ENCODE measurements at places on chromosomes 2 and 18.

GRCh38 chr2:12708508-12709206 lies 8.1 kb upstream of the TRIB2 start:
- no peak for DNase-seq

GRCh38 chr2:24740142-24740541 lies 53.0 kb downstream of the PTRHD1 start:
- no peak for DNase-seq

DNA sequence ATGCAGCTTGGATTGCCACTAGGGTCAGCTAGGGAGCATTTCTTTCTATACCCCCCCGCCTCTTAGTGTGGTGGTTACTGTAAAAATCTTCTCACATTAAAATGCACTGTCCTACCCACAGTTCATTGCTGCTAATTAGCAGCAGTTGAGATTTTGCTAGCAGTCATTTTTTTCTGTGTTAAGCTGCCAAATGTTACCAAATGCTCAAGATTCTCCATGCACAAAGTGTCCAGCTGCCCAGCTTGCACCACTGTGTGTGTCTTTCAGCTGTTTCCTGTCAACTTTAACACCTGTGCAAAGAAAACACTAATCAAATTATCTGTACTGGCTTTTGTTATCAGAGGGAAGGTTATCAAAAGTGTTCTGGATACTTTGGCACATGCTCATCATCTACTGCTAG lies 679.3 kb downstream of the NR4A2 start:
- no peak for DNase-seq

GRCh38 chr18:10419420-10420103 lies 34.9 kb upstream of the APCDD1 start:
- no peak for DNase-seq

DNA sequence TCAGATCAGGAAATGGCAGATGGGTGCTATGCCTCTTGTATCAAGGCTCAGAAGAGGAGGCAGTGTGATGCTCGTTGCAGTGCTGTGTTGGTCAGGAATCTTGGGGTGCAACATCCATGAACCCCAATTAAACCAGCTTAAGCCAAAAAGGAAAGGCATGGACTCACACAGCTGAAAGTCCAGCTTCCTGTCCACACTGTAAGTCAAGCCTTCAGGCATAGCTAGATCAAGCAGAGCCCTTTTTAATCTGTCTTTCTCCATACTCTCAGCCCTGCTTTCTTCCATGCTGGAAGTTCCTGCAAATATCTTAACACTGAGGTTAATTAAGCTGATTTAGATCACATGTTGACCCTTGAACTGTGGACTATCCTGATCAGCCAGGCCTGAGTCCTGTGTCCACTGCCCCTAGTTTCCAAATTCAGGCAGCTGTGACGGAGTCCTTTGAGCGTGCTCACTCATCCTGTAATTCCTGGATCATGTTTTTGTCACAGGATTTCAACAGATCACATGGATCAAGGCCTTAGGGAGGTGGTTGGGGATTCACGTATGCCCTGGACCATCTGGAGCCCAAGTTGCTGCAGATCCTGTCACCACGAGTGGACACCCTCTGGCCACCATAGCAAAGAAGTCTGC lies 4.5 kb upstream of the C2orf74 start:
- DNase-seq: no peak

DNA sequence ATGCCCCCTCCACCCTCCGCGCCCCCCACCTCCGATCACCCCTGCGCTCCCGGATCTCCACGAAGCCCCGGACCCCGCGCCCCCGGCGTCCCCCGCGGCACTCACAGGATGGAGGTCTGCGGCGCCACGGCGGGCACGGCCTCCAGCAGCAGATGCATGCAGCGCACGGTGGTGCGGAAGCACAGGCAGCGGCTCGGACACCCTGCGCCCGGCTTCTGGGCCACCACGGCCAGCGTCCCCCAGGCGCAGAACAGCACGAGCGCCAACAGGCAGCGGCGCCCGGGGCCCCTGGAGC lies 217 bp downstream of the PXDN start:
- no peak for DNase-seq

DNA sequence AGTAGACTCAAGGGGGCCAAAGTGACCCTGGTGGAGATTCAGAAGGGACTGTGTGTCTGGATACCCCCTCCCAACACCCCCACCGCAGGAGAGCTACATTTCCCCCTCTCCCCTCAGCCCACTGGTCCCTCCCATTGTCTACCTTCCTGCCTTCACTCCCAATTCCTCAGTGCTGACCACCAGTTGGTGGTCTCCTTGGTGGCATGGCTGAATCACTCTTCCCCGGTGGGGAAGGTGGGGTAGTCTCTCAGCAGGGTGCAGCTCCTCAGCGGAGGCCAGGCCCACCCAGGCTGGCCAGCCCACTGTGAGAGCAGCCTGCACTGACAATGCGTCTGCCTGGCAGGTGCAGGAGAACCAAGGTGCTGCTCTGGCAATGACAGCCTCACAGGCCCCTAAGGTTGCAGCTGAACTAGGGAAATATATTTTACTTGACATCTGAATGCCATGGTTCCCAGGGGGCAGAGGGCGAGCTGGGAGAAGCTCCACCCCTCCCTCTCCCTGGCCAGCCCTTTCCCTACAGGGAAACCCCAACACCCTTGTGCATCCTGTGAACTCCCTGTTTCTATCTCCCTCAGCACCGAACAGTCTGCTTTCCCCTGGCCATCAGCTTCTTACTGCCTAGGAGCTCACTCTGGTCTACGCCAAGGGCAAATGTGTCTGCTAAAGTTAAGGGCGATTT lies 62.6 kb upstream of the PAX8 start:
- DNase-seq: no peak

DNA sequence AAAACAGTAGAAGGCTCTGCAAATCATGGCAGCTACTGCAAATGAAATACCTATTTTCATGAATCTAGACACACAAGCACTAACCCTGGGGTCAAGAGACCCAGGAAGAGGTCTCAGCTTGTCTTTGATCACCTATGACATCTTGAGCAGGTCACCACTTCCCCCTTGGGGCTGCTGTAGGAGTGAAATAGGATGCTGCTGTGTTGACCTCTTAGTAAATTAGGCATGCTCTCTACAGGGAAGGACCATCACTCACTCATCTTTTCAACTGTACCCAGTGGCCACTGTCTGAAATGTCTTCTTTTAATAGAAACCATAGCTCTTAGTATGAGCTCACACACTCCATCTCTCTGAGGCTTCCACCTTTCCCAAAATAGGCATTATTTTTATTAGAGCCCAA lies 83.8 kb downstream of the NCK2 start:
- no peak for DNase-seq

DNA sequence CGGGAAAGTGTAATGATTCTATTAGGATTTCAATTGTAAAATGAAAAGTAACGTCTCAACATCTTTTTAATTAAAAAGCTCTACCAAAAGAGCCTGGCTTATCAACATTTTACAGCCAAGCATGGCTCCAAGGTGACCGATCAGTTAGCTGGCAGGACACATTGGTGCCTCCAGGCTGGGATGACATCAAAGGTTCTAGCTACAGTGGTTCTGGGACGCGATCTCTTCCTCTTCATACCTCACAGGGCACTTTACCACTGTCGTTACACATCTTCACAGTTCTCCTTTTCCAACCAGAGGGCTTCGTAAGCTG lies 693 bp downstream of the ORC2 start:
- DNase-seq: no peak

DNA sequence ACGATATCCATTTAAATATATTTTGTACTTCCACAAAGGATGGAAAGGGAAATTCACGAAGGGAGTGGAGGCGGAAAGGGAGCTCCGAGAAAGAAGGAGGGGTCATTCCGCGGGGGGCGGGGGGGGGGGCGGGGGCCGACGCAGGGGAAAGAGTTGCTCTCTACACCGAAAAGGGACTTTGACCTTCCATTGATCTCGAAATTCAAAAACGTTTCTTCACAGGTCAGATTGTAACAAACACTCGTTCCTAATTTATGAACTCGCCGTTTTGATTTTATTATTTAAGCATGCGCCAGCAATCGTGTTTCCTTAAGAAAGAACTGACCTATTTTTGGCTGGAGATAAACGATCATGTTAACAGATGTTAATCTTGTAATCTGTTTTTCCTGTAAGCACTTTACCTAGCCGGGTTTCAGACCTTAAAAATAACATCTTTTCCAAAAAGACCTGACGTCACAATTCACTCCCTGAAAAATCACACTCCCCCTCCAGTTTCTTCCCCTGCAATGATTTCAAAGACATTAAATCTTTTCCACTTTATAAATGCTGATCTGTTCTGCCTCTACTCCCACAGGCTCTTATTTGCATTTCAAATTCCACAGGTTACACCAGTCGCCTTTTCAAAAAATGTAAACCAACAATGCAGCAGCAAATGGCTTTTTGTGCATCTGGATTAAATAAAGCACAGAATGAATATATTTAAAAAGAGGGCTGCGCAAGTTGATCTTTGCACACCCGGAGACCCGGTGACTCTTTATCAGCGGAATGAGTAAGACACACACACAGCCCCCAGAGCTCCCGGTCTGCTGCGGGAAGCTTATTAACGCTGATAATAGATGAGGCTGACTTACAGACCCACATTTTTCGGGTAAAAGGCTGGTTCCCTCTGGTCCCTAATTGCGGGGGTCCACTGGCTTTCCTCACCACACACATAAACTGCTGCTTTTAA lies 1.6 kb downstream of the ZNF516 start:
- DNase-seq: no peak

DNA sequence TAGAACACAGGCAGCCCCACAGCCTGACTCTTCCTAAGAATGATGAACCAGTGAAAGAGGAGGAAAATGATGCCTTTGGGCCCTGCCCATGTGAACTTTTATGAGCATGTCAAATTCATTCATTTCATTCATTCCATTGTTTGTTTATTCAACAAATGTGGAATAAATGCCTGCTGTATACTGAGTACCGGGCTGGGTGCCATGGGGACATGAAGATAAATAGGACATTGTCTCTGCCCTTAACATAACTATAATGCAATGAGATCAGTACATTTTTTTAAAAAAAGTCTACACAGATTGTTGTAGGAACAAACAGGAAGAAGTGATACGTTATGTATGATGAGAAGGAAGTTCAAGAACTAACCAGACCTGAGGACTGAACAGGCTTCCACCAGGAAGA lies 14.7 kb downstream of the MREG start:
- DNase-seq: no peak

- no peak for DNase-seq
Observed at GRCh38 chr2:216117561-216118340, 8.6 kb downstream of the XRCC5 start.

- DNase-seq: no peak
Observed at GRCh38 chr18:44778788-44779187, 98.1 kb downstream of the SETBP1 start.

DNA sequence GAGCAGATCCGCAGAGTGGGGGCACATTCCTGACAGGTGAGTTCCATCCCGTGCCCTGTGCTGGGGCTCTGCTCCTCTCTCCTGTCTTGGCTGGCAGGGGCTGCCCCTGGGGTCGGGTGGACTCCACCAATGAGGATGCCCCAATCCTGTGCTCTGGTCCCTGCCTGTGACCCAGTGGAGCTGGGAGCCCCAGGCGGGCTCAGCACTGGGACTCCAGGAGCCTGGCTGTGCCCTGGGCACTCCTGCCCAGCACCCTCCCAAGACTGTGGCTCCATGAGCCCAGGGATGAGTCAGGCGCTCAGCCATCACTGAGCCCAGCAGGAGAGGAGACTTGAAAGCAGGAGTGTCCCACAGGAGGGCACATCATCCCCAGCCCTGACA lies 53.9 kb downstream of the MBP start:
- no peak for DNase-seq

DNA sequence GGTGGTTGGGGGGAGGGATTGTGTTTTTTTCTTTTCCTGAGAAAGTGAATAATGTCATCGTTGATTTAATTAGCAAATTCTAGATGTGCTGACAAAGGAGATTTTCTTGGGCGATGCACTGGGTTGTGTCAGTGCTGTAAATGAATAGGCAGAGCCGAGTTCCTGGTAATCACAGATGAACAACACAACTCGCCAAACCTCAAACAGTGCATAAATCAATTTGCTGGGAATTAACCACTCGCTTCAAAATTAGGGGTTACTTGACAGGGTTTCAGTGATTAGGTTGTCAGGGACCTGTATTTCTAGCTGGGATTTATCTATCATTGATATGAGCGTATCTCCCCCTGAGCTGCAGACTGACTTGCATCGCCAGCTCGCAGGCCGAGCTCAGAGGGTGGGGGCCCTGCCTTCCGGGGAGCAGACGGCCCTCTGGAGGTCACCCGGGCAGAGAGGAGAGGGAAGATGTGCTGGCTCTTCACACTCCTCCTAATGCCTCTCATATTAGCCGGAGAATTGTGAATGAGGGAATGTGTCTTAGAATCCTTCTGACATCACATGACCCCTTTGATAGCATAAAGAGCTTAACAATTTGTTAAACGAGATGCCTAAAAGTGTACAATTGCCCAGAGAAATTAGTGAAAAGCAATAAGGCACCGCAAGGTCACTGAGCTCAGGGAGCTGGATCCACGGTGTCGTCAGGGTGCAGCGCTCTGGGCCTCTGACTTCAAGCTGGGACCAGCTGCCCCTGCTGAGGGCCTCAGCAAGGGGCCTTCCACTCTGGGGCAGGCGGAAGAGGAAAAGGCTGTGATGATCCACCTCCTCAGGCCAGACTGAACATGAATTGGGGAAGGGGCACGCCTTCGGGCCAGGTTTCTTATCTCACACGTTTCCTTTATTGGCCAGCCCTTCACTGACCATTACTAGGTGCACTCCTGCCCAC lies 48.9 kb downstream of the SMIM21 start:
- DNase-seq: no peak

GRCh38 chr2:109226128-109226527 lies 97.1 kb downstream of the SH3RF3 start:
- no peak for DNase-seq

- no peak for DNase-seq
Observed at GRCh38 chr2:226888971-226889370, 53.1 kb downstream of the RHBDD1 start.

- no peak for DNase-seq
Observed at GRCh38 chr18:9082711-9083510, 19.6 kb upstream of the NDUFV2 start.
